ENCODE measurements at places on chromosomes 16 and 17. TPM values are rescaled to one million over a fixed set of nuclear protein-coding genes. Genes with fewer than 3 reads are reported as not detected.

DNA sequence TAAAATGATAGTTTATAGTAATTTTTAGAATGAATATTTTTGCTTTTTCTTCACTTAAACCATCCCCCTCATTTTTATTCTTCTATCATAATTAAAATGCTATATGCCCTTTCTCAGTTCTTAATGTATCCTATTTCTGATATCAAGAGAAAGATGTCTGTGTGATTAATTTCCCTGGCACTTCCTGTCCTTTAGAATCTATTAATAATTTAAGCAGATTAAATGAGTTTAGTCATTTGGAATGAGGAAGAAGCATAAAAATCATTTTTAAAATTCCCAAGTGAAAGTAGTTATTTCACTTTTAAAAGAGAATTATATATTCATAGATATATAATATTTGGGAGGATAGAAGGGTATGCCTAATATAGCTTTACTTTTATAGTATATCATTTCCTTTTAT is 27.8 kb upstream of the CDR2 start:
- H3K27me3 ChIP-seq = no peaks in the 10 kb centered on the region
- H3K4me3 ChIP-seq = 0 out of 2 replicates have a peak overlapping the region, but pooled peaks have one; percentile 11
- H3K27ac ChIP-seq = 0 out of 2 replicates have a peak overlapping the region, but pooled peaks have one; percentile 16

EVI2A gene
- total RNA-seq = 0.92 TPM

GRCh38 chr17:57286399-57287105 is 30.2 kb downstream of the MSI2 start:
- H3K36me3 ChIP-seq = no peaks in the 10 kb centered on the region
- H3K4me3 ChIP-seq = no peak overlapping the region
- DNase-seq = no peak
- no peak overlapping the region for H3K27ac ChIP-seq
- H3K27me3 ChIP-seq = no peaks in the 10 kb centered on the region

AURKB gene
- 72.3 TPM for total RNA-seq

EMP2 gene
- total RNA-seq = 33.9 TPM

GRCh38 chr17:9239793-9240658 is 218.7 kb downstream of the NTN1 start:
- no peaks in the 10 kb centered on the region for H3K36me3 ChIP-seq
- DNase-seq = peak; percentile 59
- H3K4me1 ChIP-seq = peaks cover 10% of the 10 kb centered on the region
- no peaks in the 10 kb centered on the region for H3K27me3 ChIP-seq
- H3K4me3 ChIP-seq = peak overlapping the region; percentile 62
- H3K27ac ChIP-seq = no peak overlapping the region

DNA sequence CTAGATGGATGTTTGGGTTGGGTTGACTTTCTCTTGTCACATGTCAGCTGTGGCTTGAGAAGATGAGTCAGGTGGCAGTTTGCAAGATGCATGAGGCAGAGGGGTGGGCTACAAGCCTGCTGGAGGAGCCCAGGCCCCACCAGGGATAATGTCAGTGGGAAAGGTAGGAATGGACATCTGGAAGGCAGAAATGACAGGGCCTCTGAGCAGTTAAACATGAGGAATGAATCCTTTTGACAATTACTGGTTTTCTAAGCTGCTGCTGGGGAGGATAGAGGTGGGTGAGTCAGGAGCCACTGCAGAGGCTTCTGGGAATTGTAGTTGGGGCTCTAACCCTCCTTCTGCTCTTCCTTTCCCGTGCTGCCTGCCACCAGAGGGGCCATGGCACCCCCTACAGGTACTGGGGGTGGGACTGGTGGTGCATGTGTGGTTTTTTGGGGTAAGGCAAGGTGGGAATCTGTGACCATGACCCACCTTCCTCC is 15.7 kb downstream of the SLC52A1 start:
- H3K27ac ChIP-seq = no peak overlapping the region
- no peaks in the 10 kb centered on the region for H3K27me3 ChIP-seq
- no peaks in the 10 kb centered on the region for H3K4me1 ChIP-seq
- H3K4me3 ChIP-seq = no peak overlapping the region
- H3K36me3 ChIP-seq = peaks cover 9% of the 10 kb centered on the region

DNA sequence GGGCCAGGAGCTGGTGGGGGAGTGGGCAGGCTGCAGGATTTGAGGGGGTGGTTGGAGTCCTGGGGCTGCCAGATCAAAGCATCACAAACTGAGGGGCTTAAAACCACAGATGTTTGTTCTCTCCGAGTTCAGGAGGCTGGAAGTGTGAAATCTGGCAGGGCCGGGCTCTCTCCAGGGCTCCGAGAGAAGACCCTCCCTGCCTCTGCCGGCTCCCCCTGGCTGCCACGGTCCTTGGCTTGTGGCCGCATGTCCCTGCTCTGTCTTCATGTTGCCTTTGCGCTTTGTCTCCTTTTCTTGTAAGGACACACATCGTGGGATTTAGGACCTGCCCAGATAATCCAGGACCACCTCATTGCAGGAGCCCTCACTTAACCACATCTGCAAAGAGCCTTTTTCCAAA is 139.8 kb upstream of the GSE1 start:
- no peak for DNase-seq
- peaks cover 13% of the 10 kb centered on the region for H3K4me1 ChIP-seq
- no peak overlapping the region for H3K4me3 ChIP-seq
- no peaks in the 10 kb centered on the region for H3K27me3 ChIP-seq
- H3K36me3 ChIP-seq = no peaks in the 10 kb centered on the region
- H3K27ac ChIP-seq = no peak overlapping the region

CMTM1 gene
- total RNA-seq = 0.92 TPM

- no peak for DNase-seq
- H3K27me3 ChIP-seq = no peaks in the 10 kb centered on the region
- peaks cover 44% of the 10 kb centered on the region for H3K36me3 ChIP-seq
- H3K4me3 ChIP-seq = no peak overlapping the region
Measured at GRCh38 chr17:75692976-75693375, 25.8 kb downstream of the SAP30BP start.

Measured in PC-3 (cell line).